Stimulated activated memory B cell treated with anti-CD40 and anti-IgM and Interleukin-4, amounts not matched to agents 10 μg/mL and 1 μg/mL and 100 μg/mL, for 72 hours (primary cell): ENCODE measurements at places on chromosomes 6 and 20.

DNA sequence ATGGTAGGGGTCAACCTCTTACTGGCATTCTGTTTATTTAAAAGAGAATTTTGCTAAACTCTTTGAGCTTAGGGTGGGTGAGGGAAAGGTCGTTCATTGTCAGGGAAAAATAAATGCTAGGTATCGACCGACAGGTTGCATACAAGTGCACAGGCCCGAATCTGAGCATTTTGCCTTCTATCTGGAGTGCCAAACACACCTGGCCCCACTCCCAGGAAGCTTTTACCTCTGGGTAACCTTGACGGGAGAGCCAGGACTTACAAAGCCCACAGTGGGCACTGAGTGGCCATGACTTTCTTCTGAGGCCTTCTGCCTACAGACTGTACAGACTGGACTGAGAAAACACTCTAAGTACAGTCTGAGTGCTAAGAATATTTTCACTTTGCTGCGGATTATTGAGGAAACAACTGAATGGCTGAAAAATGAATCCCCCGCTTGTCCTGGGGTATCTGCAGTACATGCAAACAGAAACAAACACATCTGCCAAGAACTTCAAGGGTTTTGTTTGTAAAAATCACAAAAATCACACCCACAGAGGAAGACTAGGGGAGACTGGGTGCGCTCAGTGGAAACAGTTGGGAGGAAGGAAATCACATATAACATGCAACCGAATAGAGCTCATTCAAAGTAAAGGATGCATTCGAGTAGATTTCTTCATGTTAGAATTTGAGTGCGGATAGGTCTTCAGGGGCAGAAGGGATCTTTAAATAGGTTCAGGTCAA, 152.8 kb downstream of the NFATC2 start:
- H3K27ac ChIP-seq = peak overlapping the region; percentile 37
- H3K27me3 ChIP-seq = no peaks in the 10 kb centered on the region
- no peak overlapping the region for H3K4me3 ChIP-seq
- ATAC-seq = no peak
- peaks cover 45% of the 10 kb centered on the region for H3K4me1 ChIP-seq

- H3K27me3 ChIP-seq = no peaks in the 10 kb centered on the region
- no peak for ATAC-seq
- no peak overlapping the region for H3K4me3 ChIP-seq
- no peaks in the 10 kb centered on the region for H3K4me1 ChIP-seq
- peaks cover 72% of the 10 kb centered on the region for H3K36me3 ChIP-seq
Measured at GRCh38 chr6:89749918-89750317, 69.7 kb downstream of the MDN1 start.

- H3K36me3 ChIP-seq = no peaks in the 10 kb centered on the region
- H3K27me3 ChIP-seq = peaks cover 9% of the 10 kb centered on the region
- H3K4me1 ChIP-seq = no peaks in the 10 kb centered on the region
- peak; percentile 40 for ATAC-seq
Measured at GRCh38 chr6:129853996-129854711, 7.0 kb downstream of the TMEM244 start.

DNA sequence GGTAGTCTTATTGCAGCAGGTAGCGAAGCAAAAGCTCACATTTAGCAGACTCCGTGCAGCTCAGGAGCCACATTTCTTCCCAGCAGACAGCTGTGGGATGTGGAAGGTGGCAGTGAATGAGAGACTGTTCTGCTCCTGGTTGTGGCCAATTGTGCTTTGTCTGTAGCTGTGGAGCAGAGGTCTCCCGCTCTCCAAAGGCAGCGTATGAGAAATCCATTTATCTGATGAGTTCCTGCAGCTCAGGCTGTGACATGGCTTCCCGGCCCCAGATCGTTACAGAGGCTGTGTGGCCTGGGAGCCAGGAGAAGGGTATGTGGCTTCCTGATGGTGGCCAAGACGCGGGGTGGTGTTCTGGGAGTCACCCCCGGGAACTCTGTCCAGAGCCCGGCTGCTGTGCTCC, 64.5 kb upstream of the KIF16B start:
- H3K27ac ChIP-seq = no peak overlapping the region
- ATAC-seq = no peak
- no peaks in the 10 kb centered on the region for H3K36me3 ChIP-seq
- no peaks in the 10 kb centered on the region for H3K4me1 ChIP-seq

DNA sequence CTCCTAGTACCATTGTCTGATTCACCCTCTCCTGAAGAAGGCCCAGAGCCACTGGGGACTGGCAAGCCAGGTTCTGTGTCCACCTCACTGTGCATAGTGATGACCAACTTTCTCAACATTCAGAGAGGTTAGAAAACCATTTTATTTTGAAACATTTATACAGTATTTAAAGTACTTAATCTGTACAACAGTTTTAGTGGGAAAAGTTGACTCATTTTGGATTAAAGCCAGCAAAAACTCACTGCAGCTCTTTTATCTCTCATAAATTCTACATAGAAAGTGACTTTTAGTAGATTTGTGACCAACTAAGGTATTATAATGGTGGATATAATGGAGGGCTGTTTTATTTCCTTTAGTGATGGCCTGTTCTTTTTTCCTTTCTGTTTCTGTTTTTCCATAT, 9.7 kb downstream of the TULP4 start:
- no peak for ATAC-seq
- peak overlapping the region; percentile 9 for H3K27ac ChIP-seq
- no peak overlapping the region for H3K4me3 ChIP-seq
- H3K36me3 ChIP-seq = peaks cover 18% of the 10 kb centered on the region

DNA sequence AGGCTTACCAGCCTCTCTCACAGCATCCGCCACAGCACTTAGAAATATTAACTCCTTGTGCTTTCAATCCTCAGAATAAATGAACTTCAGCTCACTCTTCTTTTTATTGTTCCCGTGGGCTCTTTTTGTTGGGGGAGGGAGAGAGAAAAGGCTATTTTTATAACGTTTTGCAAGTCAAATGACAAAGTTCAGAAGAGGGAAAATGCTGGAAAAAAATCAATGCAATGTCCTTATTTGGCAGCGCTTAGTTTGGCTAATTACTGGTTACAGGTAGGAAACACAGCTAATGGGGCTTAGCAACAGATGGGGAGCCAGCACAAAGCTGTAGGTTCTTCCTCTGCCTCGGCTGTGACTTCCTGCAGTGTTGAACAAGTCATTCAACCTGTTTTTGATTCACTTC, 1067.0 kb upstream of the MAP3K7 start:
- no peak overlapping the region for H3K27ac ChIP-seq
- no peaks in the 10 kb centered on the region for H3K36me3 ChIP-seq
- no peak overlapping the region for H3K4me3 ChIP-seq
- H3K4me1 ChIP-seq = no peaks in the 10 kb centered on the region
- no peak for ATAC-seq

GRCh38 chr6:156121973-156122372, 655.2 kb upstream of the ARID1B start:
- no peaks in the 10 kb centered on the region for H3K4me1 ChIP-seq
- H3K27me3 ChIP-seq = no peaks in the 10 kb centered on the region
- H3K4me3 ChIP-seq = no peak overlapping the region
- H3K27ac ChIP-seq = no peak overlapping the region
- H3K36me3 ChIP-seq = peaks cover 6% of the 10 kb centered on the region

- H3K4me1 ChIP-seq = peaks cover 21% of the 10 kb centered on the region
- peaks cover 16% of the 10 kb centered on the region for H3K36me3 ChIP-seq
- no peaks in the 10 kb centered on the region for H3K27me3 ChIP-seq
Measured at GRCh38 chr6:150898399-150899170, 33.1 kb downstream of the MTHFD1L start.

- H3K4me1 ChIP-seq = no peaks in the 10 kb centered on the region
- ATAC-seq = no peak
- H3K27me3 ChIP-seq = no peaks in the 10 kb centered on the region
Measured at GRCh38 chr20:16124911-16125776, 448.1 kb downstream of the KIF16B start.

DNA sequence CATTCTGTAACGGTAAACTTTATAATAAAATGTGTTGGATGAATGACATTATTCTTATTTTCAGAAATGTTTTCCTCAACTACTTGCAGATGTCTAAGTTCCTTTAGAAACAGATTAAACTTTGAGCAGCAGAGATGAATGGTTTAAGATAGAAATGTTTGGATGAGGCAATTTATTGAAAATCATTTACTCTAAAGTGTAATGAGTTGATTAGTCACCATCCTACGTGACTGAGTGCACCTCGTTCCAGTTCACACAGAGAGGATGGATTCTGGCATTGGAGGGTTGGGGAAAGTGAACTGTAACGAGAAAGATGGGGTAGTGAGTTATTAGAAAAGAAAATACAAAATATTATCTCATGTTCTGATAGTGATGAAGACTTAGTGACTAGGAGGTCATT, 28.7 kb downstream of the SMPDL3A start:
- no peak for ATAC-seq
- no peaks in the 10 kb centered on the region for H3K4me1 ChIP-seq
- no peaks in the 10 kb centered on the region for H3K36me3 ChIP-seq
- no peak overlapping the region for H3K4me3 ChIP-seq
- H3K27me3 ChIP-seq = peaks cover 11% of the 10 kb centered on the region

- no peak overlapping the region for H3K27ac ChIP-seq
- no peak overlapping the region for H3K4me3 ChIP-seq
- no peaks in the 10 kb centered on the region for H3K4me1 ChIP-seq
- no peaks in the 10 kb centered on the region for H3K36me3 ChIP-seq
- ATAC-seq = no peak
Measured at GRCh38 chr6:6742535-6742934, 154.0 kb downstream of the LY86 start.

DNA sequence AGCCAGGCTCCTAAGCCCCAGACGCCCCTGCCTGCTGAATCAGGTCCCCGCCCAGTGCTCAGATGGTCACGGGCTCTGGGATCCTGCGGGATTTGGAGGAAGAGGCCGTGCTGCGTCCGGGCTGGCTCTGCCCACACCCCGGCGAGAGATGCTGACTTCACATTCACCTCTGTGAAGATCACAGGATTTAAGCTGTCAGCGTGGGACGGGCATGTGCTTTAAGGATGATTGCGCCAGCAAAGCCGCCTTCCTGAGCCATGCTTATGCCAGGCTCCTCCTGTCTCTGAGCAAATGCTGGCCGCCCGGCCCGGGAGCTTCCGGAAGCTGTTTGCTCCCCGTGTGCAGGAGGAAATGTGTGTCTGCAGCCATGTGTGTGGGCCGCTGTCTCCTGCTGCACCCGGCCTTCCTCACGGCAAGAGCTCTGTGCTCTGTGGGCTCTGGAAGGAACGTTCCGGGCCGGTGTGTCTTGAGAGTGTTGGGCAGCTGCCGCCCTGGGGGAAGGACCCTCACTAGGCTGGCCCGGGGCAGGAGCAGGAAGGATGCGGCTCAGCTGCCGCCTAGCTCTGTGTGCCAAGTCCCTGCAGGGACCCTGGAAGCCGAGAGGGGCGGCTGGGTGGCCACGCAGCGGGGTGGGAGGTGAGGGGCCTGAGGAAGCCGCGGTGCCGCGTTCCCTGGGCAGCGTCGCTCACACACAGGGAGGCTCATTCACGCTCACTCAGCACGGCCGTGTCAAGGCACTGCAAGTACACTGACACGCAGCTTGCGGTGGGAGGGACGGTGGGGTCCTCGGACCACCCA, 19.0 kb upstream of the BHLHE23 start:
- no peak overlapping the region for H3K27ac ChIP-seq
- ATAC-seq = no peak
- no peaks in the 10 kb centered on the region for H3K36me3 ChIP-seq
- no peak overlapping the region for H3K4me3 ChIP-seq
- no peaks in the 10 kb centered on the region for H3K4me1 ChIP-seq

- no peak for ATAC-seq
- no peak overlapping the region for H3K27ac ChIP-seq
- peaks cover 11% of the 10 kb centered on the region for H3K4me1 ChIP-seq
Measured at GRCh38 chr20:58021481-58021880, 207.0 kb downstream of the ANKRD60 start.

DNA sequence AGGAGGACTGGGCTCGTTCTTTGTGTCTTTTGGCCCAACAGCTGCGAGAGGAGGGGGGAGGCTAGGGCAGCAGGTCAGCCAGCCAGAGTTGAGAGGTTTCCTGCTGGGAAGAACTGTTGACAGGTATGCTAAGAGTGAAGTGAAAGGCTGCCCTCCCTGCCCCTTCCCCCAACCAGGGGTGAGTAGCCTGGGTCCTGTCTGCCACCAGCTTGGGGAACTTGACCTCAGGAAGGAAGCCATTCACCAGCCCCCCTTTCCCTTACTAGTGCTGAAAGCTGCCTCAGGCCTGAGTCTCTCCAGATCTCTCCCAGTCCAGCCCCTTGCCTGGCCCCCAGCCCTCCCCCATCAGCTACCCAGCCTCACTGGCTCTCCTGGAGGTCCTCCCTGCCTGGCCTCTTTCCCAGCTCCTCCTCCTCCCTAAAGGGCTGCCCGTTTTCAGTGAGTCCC, 20.7 kb upstream of the ZNF76 start:
- ATAC-seq = no peak
- H3K27me3 ChIP-seq = no peaks in the 10 kb centered on the region
- no peak overlapping the region for H3K27ac ChIP-seq
- H3K4me1 ChIP-seq = peaks cover 11% of the 10 kb centered on the region
- H3K4me3 ChIP-seq = no peak overlapping the region

DNA sequence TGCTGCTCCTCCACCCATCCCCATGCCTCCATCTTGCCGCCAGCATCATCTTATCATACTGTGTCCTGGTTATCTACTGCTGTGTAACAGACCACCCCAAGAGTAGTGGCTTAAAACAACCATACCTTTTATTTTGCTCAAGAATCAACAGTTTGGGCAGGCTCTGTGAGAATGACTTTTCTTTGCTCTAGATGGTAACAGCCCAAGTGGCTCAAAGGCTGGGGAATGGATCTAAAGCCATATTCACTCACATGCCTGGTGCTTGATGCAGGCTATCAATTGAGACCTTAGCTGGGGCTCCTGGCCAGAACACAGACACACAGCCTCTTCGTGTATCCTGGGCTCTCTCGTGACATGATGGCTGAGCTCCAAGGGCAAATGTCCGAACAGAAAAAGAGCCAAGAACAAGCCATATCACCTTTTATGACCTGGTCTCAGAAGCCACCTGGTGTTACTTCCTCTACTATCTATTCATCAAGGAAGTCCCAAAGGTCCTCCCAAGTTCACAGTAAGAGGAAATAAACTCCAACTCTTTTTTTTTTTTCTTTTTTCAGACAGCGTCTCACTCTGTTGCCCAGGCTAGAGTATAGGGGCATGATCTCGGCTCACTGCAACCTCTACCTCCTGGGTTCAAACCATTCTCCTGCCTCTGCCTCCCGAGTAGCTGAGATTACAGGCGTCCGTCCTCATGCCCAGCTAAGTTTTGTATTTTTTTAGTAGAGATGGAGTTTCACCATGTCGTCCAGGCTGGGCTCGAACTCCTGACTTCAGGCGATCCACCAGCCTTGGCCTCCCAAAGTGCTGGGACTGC, 159.3 kb upstream of the JARID2 start:
- H3K36me3 ChIP-seq = no peaks in the 10 kb centered on the region
- no peaks in the 10 kb centered on the region for H3K27me3 ChIP-seq
- H3K4me1 ChIP-seq = peaks cover 19% of the 10 kb centered on the region
- no peak for ATAC-seq
- no peak overlapping the region for H3K4me3 ChIP-seq
- no peak overlapping the region for H3K27ac ChIP-seq

GRCh38 chr6:27605401-27606342, 132.8 kb upstream of the ZNF184 start:
- H3K4me1 ChIP-seq = peaks cover 5% of the 10 kb centered on the region
- no peak overlapping the region for H3K27ac ChIP-seq
- H3K36me3 ChIP-seq = no peaks in the 10 kb centered on the region
- no peak overlapping the region for H3K4me3 ChIP-seq

- H3K4me1 ChIP-seq = peaks cover 18% of the 10 kb centered on the region
- no peaks in the 10 kb centered on the region for H3K36me3 ChIP-seq
- ATAC-seq = no peak
- H3K27me3 ChIP-seq = no peaks in the 10 kb centered on the region
- H3K4me3 ChIP-seq = no peak overlapping the region
Measured at GRCh38 chr6:35925961-35926360, 5.1 kb upstream of the SRPK1 start.

GRCh38 chr6:161111261-161111660, 119.7 kb downstream of the MAP3K4 start:
- no peak overlapping the region for H3K4me3 ChIP-seq
- H3K27ac ChIP-seq = no peak overlapping the region
- no peak for ATAC-seq
- H3K4me1 ChIP-seq = peaks cover 7% of the 10 kb centered on the region
- peaks cover 78% of the 10 kb centered on the region for H3K36me3 ChIP-seq
- no peaks in the 10 kb centered on the region for H3K27me3 ChIP-seq
